ENCODE measurements at places on chromosomes 6 and 20.

- DNase-seq: no peak
Observed at GRCh38 chr20:45323731-45324130, 15.6 kb upstream of the MATN4 start.

GRCh38 chr6:150250826-150251225 is 108.0 kb downstream of the PPP1R14C start:
- DNase-seq: no peak

DNA sequence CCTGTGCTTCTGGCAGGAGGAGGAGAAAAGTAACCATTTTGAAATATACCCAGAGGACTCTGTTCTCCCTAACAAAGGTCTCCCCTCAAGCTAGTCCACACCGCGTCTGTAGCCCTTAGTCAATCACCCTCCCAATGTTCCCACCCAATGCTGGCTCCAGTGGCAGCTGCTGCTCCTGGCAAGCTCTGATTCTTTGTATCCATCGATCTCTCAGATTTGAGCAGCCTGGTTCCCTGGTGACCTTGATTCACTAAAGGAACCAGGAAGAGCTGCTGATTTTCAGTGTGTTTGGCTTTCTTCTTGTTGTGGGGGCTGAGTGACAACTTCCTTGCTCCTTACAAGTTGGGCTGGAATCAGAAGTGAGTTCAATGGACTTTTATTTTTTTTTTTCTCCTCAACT is 68.5 kb downstream of the FOXC1 start:
- DNase-seq: peak; percentile 54

GRCh38 chr6:35275744-35276260 is 16.3 kb downstream of the ZNF76 start:
- no peak for DNase-seq

GRCh38 chr6:162596676-162597075 is 130.9 kb downstream of the PRKN start:
- no peak for DNase-seq

DNA sequence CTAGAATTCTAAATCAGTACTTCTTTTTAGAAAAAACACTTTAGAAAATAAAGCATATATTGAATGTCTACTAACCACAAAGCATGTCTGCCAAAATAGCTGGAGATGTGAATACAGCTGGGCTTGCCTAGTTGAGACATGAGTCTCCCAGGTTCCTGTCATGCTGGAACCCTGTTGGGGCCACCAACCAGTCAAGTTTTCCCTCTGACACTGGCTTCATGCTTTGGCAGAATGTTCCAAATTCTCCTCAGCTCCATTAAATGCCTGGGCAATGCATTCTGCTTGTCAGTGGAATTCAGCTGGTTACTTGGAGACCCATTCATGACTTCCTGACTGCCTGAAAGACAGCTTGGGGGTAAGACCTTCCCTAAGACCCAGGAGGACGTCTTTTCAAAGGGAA is 87.2 kb downstream of the PRND start:
- no peak for DNase-seq

DNA sequence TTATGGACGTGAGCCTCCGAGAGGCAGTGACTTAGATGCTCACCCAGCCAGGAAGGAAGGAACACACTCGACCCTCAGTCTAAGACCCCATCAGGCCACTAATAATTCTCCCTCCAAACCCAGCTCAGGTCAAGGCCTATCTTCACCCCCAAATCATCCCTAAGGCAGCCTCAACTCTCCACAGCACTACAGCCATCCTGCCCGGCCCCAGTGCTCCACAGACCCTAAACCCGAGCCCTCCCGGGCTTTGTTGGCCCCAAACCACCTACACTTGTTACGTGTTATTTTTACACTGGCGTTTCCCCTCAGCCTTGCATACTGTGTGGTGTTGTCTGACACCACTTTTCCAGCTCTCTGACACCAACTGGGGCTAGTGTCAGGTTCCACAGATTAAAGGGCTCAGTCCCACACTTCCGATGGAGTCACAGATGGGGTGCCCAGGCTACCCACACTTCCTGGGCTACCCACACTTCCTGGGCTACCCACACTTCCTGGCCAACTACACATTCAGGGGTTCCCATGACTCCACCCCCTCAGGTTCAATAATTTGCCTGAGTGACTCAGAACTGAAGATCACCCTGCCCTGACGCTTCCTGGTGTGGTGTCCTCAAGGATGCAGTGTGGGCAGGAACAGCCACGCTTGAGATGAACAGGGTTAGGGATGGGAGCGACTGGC is 25.3 kb downstream of the RBCK1 start:
- DNase-seq: no peak

DNA sequence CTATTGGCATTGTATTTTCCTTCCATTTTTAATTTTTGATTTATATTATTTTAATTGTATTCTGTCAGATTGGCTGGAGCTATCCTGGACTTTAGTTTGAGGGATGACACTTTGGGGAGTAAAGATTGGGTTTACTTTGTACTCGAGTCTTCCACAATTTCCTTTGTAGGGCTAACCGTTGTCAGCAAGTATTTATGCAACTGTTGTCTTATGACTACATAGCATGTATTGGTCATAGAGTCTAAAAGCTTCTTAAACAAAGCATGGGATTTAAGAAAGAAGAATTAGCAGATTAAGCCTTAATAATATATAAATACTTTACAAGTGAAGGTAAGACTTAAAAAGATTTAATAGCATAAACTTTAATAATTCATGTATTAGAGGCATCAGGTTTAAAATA is 19.6 kb downstream of the FARS2 start:
- no peak for DNase-seq

Measured in SHP77 (cell line).